NCI-H1092 (cell line): ENCODE measurements at places on chromosomes 5 and 9.

GRCh38 chr9:35029852-35030251 lies 40.3 kb downstream of the DNAJB5 start:
- DNase-seq = no peak

GRCh38 chr5:163756170-163756569 lies 250.8 kb downstream of the MAT2B start:
- no peak for DNase-seq

DNA sequence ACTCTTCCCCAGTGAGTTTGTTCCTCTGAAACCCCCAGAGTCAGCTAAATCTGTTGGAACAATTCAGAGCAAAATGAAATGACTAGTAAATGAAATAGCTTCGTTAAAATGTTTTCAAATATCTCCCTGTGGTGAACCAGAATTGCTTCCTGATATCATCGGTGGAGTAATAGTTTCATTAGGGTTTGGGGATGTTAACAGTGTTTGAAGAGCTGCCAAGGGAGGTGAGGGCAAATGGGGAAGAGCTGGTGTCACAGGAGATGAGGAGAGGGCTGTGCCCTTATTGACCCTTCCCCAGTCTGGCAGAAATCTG lies 4.3 kb upstream of the C7 start:
- DNase-seq = no peak

DNA sequence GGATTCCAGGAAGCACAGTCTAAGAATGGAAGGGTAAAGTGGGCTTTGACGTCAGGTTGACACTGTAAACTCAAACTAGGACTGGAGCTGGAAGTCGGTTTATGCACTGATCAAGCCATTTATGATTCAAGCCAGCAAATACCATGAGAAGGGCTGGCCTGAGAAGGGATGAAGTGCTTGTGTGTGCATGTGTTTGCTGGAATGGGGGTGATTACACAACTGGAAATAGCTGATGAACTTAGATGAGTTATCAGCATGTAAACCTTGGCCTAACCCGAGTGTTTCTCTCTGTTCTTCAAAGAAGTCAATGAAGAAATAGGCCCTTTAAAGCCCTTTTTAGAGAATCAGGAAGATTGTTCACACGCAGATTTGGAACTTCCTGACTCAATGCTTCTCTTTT lies 287.6 kb downstream of the RFX3 start:
- DNase-seq = no peak

GRCh38 chr9:18472841-18473251 lies 1.1 kb upstream of the ADAMTSL1 start:
- peak; percentile 20 for DNase-seq

- DNase-seq = no peak
These were observed 44.1 kb upstream of the CLINT1 start for GRCh38 chr5:157903117-157903450.
